ENCODE measurements at places on chromosomes 7 and 10. TPM values are rescaled to one million over a fixed set of nuclear protein-coding genes. Genes with fewer than 3 reads are reported as not detected.

CHPF2 gene
- total RNA-seq = 33.0 TPM

TFPI2 gene
- 97.3 TPM for total RNA-seq

OR9A2 gene
- total RNA-seq = not detected

PILRA gene
- 0.27 TPM for total RNA-seq

OPN4 gene
- total RNA-seq = not detected
